M059J (cell line): ENCODE measurements at places on chromosomes 13 and 19.

GRCh38 chr19:5822181-5822844 lies 17.2 kb downstream of the FUT6 start:
- no peak for DNase-seq

- DNase-seq: no peak
These were observed 9.3 kb upstream of the FBXL3 start for GRCh38 chr13:77036279-77036678.

GRCh38 chr13:67538906-67539305 lies 308.8 kb upstream of the PCDH9 start:
- DNase-seq: no peak

DNA sequence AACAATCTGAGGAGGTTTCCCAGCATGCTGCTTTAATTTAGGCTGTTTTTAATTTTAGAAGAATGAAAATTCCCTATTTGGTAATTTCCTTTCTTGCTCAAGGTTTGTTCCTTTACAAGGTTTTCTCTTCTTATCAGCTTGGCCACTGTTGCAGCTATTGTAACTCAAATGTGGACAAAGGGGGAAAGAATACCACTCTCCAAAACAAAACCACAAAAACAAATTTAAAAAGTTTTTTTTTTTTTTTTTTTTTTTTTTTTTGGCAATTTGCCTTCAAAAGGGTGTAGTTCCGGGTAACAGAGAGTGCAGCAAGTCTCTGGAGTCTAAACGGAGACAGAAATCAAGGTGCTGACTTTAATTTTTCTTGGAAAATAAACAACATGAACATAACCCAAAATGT lies 306.4 kb upstream of the ARGLU1 start:
- DNase-seq: no peak

GRCh38 chr13:29799041-29799440 lies 51.4 kb downstream of the UBL3 start:
- peak; percentile 18 for DNase-seq

GRCh38 chr13:27744801-27745200 lies 47.5 kb upstream of the GSX1 start:
- DNase-seq: no peak

DNA sequence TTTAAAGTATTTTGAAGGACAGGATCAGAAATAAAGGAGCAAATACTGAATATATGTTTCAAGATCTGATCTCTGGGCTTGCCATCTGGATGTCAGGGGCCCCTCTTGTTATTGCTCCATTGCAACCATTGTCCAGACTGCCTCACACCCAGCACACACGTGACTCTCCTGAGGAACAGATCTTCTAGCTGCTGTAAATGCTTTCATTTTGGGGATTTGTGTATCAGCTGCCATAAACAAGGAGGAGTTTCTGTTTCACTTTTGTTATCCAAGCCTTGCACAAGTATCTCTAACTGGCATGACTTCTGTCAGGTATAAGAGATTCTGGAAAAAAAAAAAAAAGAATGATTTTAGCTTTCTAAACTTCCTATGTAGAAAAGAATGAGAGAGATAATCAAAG lies 1624.1 kb upstream of the PRR20A start:
- no peak for DNase-seq

- DNase-seq: no peak
These were observed 24.3 kb downstream of the CEBPA start for GRCh38 chr19:33278023-33278402.

DNA sequence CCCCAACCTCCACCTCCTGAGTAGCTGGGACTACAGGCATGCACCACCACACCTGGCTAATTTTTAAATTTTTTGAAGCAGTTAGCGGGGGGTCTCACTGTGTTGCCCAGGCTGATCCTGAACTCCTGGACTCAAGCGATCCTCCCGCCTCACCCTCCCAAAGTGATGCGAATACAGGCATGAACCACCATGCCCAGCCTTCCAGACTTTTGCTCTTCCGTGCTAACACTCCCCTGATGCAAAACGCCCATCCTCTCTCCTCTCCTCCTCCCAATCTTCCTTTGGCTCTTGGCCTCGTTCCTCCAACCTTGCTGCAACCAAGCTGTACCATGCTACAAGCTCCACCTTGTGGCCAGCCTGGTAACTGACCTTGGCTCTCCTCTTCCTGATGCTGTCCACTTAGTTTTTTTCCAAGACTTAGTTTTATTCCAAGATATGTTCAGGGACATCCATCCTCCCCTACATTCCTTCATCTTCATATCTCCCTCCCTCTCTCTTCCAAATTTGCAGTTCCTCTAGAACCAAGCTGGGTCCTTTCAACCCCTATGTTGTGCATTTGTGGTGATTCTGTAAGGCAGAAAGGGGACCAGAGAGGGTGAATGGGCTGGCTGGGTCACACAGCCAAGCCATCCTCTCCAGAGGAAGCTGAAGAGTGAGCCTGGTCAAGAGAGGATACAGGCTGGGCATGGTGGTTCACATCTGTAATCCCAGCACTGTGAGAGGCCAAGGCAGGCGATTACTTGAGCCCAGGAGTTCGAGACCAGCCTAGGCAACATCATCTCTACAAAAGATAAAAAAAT lies 32.8 kb downstream of the TINCR start:
- DNase-seq: no peak

DNA sequence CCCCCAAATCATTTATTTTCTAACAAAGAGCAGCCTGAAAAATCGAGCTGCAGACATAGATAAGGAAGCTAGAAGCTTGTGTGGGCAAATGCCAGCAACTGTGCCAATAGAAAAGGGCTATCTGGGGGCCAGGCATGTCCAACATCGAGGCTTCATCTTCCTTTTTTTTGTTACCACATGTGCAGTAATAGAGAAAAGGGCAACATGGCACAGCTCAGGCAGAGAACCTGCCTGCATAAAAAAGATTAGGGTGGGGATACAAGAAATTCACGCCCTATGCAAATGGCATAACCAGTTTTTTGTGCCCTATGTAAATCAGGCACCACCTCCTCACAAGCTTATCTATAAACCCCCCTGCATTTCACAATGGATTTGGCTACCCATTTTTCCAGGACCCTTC lies 60.4 kb upstream of the ABCC4 start:
- no peak for DNase-seq

- no peak for DNase-seq
These were observed 2.5 kb downstream of the KIR2DL4 start for GRCh38 chr19:54805665-54806515.

DNA sequence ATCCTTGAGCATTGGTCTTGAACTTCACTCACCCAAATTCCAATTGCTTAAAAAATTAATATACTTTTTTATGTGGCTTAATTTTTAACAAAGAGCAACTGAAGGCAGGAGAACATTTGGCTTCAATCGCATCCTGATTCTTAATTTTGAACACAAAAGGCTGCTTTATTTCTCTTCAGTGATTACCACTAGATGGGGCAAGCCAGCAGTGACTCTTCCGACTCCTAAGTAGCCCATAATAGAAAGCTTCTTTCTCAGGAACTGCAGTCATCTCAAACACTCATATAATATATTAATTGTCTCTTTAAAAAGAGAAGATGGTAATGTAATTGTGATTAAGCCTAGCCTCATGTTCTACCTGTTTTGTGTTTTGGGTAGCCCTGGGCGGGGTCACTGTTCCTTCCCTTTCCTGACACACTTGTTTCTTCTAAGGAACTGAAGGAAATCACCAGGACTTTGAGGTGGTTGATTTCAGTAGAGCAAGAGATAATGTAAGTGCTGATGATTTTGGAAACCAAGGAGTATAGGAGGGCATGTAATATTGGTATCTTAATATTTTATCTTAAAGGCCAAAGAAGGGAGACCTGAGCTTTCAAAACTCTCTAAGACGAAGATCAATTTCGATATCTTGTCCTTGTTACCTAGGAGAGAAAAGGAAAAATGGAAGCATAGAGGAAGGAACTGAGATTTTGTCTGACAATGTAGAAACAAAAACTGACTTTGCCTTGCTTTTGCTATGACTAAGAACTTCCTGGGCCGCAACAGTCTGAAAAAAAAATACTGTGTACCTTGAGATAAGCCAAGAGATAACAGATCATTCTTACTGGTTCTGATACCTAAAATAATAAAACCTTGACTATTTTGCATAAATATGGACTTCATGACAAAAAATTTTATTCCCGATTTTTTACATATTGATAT lies 73.1 kb downstream of the TNFSF13B start:
- DNase-seq: peak; percentile 15

DNA sequence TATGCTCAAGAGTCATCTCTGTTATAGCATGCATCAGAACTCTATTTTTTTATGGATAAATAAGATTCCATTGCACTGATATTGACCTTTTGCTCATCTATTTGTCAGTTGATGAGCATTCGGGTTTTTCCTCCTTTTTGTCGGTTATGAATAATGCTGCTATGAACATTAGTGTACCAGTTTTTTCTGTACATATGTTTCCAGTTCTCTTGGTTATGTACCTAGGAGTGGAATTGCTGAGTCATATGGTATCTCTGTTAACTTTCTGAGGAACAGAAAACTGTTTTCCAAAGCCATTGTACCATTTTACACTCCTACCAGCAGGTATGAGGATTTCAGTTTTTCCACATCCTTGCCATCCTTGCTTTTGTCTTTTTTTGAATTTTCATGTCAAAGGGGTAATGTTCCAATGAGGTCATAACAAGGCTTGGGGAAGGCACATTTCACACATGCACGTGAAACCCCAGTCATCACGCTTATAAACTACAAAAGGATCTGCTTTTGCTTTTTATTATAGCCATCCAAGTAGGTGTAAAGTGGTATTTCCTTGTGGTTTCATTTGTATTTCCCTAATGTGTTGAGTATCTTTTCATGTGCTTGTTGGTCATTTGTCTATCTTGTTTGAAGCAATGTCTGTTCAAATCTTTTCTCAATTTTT lies 14.6 kb downstream of the KBTBD7 start:
- peak; percentile 7 for DNase-seq

DNA sequence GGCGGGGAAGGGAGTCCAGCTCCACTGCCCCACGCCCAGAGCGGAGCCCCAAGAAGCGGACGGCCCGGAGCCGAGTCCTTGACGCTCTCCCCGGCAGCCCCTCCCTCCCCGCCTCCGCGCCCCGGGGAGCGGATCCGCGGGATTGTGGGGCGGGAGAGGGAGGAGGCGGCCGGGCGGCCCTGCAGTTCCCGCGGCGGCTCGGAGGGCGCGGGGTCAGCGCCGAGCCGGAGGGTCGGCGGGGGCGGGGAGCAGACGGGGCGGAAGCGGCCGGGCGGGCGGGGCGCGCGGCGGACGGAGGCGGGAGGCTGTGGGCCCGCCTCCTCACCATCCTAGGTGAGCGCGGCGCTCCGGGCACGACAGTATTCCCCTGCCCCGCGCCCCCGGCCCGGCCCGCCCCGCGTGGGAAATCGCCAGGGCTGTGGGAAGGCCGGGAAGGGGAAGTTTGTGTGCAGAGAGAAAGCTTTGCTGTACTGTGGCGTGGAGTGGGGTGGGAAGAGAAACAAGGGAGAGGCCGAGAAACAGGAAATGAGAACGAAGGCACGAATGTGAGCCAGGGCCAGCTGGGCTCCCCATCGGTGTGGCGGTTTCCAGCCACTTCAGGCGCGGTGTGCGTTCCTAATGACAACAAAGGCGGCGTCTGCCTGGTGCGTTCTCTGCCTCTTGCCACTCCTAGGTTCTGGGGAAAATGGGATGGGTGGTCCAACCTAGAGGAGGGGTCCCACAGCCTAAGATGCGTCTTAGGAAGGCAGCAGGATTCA lies 1.3 kb upstream of the KLF12 start:
- peak; percentile 79 for DNase-seq

- DNase-seq: no peak
These were observed 23.8 kb upstream of the C13orf42 start for GRCh38 chr13:51134763-51135365.

DNA sequence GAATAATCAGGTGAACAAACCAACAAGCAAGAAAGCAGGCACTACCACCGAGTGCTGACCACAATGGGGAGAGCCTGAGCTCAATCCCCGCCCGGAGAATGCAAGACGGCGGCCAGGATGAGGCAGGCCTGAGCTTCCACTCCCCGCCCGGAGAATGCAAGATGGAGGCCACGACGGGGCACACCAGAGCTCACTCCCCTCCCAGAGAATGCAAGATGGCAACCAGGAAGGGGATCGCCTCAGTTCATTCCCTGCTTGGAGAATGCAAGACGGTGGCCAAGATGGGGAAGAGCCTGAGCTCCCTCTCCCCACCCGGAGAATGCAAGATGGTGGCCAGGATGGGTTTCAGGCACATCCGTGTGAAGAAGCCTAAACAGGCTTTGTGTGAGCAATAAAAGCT lies 24.7 kb upstream of the MIER2 start:
- no peak for DNase-seq

- DNase-seq: no peak
These were observed 23.3 kb downstream of the MIPEP start for GRCh38 chr13:23865906-23866305.

DNA sequence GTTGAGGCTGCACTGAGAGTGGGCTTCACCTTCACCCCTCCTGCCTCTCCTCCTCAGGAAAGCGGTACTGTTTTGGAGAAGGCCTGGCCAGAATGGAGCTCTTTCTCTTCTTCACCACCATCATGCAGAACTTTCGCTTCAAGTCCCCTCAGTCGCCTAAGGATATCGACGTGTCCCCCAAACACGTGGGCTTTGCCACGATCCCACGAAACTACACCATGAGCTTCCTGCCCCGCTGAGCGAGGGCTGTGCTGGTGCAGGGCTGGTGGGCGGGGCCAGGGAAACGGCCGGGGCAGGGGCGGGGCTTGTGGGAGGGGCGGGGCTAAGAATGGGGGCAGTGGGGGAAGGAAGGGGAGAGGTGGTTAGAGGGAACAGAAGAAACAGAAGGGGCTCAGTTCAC lies 7.5 kb downstream of the CYP2A13 start:
- no peak for DNase-seq

DNA sequence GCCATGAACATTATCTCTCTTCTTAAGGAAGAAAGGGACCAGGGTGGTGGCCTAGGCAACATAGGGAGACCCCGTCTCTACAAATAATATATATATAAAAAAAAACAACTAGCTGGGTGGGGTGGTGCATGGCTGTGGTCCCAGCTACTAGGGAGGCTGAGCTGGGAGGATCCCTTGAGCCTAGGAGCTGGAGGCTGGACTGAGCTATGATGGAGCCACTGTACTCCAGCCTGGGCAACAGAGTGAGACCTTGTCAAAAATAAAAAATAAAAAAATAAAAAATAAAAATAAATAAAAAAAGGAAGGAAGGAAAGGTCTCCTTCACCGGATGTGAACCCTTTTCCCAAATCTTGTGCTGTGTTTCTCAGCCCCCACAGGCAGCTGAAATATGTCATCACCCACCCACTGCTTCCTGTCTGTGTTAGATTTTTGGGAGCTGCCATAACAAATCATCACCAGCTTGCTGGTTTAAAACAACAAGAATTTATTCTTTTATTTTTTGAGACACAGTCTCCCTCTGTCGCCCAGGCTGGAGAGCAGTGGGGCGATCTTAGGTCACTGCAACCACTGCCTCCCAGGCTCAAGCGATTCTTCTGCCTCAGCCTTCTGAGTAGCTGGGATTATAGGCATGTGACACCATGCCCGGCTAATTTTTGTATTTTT lies 9.5 kb upstream of the TSPAN16 start:
- DNase-seq: no peak

DNA sequence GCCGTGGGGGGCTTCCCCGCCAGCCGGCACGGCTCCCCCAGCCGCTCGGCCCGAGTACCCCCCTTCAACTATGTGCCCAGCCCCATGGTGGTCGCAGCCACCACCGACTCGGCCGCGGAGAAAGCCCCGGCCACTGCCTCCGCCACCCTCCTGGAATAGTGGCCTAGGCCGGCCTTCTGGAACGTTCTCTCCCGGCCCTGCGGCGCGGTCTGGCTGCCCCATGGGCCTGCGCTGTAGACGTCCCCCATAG lies 9.0 kb downstream of the C19orf25 start:
- no peak for DNase-seq
